Smooth muscle cell of the umbilical artery (primary cell): ENCODE measurements at places on chromosomes 2 and 18. TPM values are rescaled to one million over a fixed set of nuclear protein-coding genes. Genes with fewer than 3 reads are reported as not detected.

The IL1RL1 gene
- total RNA-seq, result 0.14 and 0.30 TPM in 2 replicates

The BOK gene
- 21.7 and 35.5 TPM in 2 replicates for total RNA-seq

The DSC3 gene
- 29.1 and 31.7 TPM in 2 replicates for total RNA-seq

The DHRS9 gene
- total RNA-seq, result 0.09 TPM in 1 of 2 replicates, not detected in the other

The ABHD1 gene
- total RNA-seq, result not detected in 2 replicates

The MDH1 gene
- 198 TPM in 2 replicates for total RNA-seq

The GREB1L gene
- total RNA-seq, result 0.18 and 0.30 TPM in 2 replicates

The PSD4 gene
- 1.2 and 1.8 TPM in 2 replicates for total RNA-seq

The NAT8 gene
- not detected in 2 replicates for total RNA-seq

The TEX44 gene
- not detected in 2 replicates for total RNA-seq

The KIAA2012 gene
- total RNA-seq, result under 0.01 and 0.09 TPM in 2 replicates

The NEURL3 gene
- total RNA-seq, result not detected in 2 replicates

The CYB5A gene
- total RNA-seq, result 42.3 and 120 TPM in 2 replicates

The ELMOD3 gene
- 13.1 and 14.4 TPM in 2 replicates for total RNA-seq
